Natural killer cell treated with Interleukin-12 subunit alpha and Interleukin-12 subunit beta and Interleukin-15 and Interleukin-18, amount 100 ng/mL, for 72 hours (primary cell): ENCODE measurements at places on chromosomes 2 and 18.

GRCh38 chr18:44857081-44857480 is 176.4 kb downstream of the SETBP1 start:
- no peak overlapping the region for H3K27ac ChIP-seq
- H3K36me3 ChIP-seq, result peaks cover 12% of the 10 kb centered on the region
- DNase-seq, result no peak
- H3K4me3 ChIP-seq, result no peak overlapping the region

GRCh38 chr2:224881846-224882245 is 160.4 kb downstream of the DOCK10 start:
- peaks cover 81% of the 10 kb centered on the region for H3K36me3 ChIP-seq
- H3K4me1 ChIP-seq, result peaks cover 60% of the 10 kb centered on the region
- peak overlapping the region; percentile 77 for H3K27ac ChIP-seq
- H3K4me3 ChIP-seq, result no peak overlapping the region

GRCh38 chr2:25279091-25279651 is 62.6 kb downstream of the DNMT3A start:
- H3K4me3 ChIP-seq, result peak overlapping the region; percentile 22
- peaks cover 26% of the 10 kb centered on the region for H3K4me1 ChIP-seq
- no peaks in the 10 kb centered on the region for H3K27me3 ChIP-seq
- peak overlapping the region; percentile 49 for H3K27ac ChIP-seq
- H3K36me3 ChIP-seq, result no peaks in the 10 kb centered on the region
- DNase-seq, result no peak

GRCh38 chr2:148161909-148162435 is 141.1 kb downstream of the MBD5 start:
- H3K27me3 ChIP-seq, result no peaks in the 10 kb centered on the region
- no peak overlapping the region for H3K27ac ChIP-seq

DNA sequence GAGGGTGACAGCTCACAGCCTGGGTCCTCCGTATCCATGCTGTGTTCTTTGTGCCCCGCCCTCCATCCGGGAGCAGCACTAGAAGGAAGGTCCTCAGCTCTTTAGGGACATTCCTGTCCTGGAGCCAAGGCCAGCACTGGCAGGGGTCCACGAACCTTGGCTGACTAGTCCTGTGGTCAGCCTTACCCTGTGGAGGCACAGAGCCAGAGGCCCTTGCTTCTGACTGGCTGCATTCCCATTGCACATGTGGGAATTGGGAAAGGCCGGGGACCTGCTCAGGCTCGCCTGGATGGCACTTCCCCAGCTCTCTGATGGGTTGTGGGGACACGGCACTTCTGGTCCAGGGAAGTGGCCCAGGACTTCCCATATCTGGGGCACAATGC is 24.9 kb upstream of the RHOB start:
- no peak overlapping the region for H3K27ac ChIP-seq
- no peaks in the 10 kb centered on the region for H3K27me3 ChIP-seq
- no peak overlapping the region for H3K4me3 ChIP-seq
- no peak for DNase-seq
- peaks cover 28% of the 10 kb centered on the region for H3K4me1 ChIP-seq
- no peaks in the 10 kb centered on the region for H3K36me3 ChIP-seq

DNA sequence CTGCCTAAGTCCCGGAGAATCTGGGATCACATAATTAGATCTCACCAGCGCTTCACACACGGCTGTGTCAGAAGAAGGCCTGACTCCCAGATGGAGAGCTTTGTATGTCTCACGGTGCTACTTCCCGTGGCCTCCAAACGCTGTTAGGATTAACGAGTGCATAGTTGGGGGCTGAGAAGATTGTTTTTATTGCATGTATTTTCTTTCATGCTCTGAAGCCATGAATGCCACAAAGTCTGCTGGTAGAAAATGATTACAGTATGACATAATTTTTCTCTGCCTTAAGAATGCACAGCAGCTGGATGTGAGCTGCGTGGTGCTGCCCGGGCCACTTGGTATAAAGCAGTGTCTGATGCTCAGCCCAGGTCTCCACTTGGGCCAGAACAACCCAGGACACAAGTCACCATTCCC is 166.5 kb downstream of the SEPTIN10 start:
- peaks cover 5% of the 10 kb centered on the region for H3K4me1 ChIP-seq
- H3K27ac ChIP-seq, result no peak overlapping the region
- H3K36me3 ChIP-seq, result peaks cover 16% of the 10 kb centered on the region

DNA sequence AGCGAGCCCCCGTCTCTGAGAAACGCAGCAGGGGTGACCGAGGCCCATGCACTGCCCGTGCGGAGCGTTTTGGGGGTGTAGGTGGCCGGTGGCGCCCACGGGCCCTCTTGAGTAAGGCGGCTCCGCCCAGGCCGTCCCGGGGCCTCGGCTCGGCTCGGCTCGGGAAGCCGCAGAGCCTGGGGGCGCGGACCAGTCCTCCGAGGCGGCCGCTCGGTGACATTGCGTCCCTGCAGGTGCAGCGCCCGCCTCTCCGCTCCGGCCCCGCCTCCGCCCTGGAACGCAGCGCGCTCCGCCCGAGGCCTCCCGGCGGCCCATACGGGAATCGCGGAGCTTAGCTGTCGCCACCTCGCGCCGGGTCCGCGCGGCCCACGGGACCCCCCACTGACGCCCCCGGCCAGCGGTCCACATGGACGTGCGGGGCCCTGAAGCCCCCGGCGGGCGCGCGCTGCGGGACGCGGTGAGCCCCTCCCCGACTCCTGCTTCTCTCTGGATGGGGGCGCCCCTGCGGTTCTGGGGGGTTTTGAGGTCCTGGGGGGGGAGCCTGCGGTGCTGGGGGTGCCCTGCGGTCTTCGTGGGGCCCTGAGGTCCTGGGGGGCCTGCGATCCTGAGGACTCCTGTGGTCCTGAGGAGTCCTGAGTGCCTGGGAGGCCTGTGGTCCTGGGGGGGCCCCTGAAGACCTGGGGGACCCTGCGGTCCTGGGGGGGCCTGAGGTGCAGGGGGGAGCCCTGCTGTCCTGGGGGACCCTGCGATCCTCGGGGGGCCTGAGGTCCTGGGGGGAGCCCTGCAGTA is at the start of gene HSBP1L1:
TSS of gene HSBP1L1 (plus strand) at position 314 of the 789 bp plus-strand sequence. CDS start at position 407, 93 bp downstream.
- H3K36me3 ChIP-seq, result no peaks in the 10 kb centered on the region
- DNase-seq, result peak; percentile 65
- peak within 1 kb of the TSS; percentile 79 for H3K4me3 ChIP-seq
- peak within 1 kb of the TSS; percentile 34 for H3K27ac ChIP-seq
- H3K4me1 ChIP-seq, result peaks cover 24% of the 10 kb centered on the region
- no peaks in the 10 kb centered on the region for H3K27me3 ChIP-seq

GRCh38 chr2:69102041-69102593 is 89.1 kb downstream of the ANTXR1 start:
- H3K27me3 ChIP-seq, result peaks cover 51% of the 10 kb centered on the region
- no peak overlapping the region for H3K27ac ChIP-seq
- H3K4me1 ChIP-seq, result no peaks in the 10 kb centered on the region
- H3K4me3 ChIP-seq, result no peak overlapping the region

GRCh38 chr2:98664323-98664722 is 55.9 kb downstream of the UNC50 start:
- H3K4me3 ChIP-seq, result peak overlapping the region; percentile 83
- DNase-seq, result peak; percentile 74
- peaks cover 32% of the 10 kb centered on the region for H3K36me3 ChIP-seq
